ENCODE measurements at places on chromosomes 13 and 19.
A peak's percentile ranks its signal among the peaks of the same experiment; 100 is the strongest.

- DNase-seq: no peak
Measured at GRCh38 chr19:40603071-40603388, 1.9 kb downstream of the LTBP4 start.

DNA sequence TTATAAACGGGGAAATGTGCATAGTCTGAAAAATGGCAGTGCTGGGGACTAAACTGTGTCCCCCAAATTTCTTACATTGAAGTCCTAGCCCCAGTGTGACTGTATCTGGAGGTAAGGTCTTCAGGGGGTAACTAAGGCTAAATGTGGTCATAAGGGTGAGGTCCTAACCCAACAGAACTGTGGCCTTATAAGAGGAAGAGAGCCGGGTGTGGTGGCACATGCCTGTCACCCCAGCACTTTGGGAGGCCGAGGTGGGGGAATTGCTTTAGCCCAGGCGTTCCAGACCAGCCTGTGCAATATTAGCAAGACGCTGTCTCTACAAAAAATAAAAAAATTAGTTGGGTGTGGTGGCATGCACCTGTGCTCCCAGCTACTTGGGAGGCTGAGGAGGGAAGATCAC lies 17.8 kb downstream of the PROZ start:
- no peak for DNase-seq

GRCh38 chr13:24076109-24076508 lies 84.4 kb upstream of the SPATA13 start:
- no peak for DNase-seq

GRCh38 chr13:24148414-24149235 lies 11.9 kb upstream of the SPATA13 start:
- peak; percentile 97 for DNase-seq

DNA sequence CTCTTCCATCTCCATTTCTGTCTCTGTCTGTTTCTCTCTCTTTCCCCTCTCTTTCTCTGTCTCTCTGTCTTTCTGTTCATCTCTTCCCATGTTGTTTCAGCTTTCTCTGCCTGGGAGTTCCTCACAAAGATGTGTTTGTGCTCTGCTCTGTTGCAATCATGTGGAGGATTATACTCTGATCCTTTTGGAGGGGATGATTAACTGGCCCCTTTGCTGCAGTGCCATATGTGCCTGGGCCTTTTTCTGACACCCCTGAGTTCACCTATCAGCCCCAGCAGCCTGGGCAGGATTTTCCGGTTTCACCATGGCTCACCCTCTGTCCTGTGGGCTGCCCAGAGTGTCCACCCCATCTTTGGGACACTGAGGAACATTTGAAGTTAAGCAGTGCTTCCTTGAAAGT lies 9.0 kb upstream of the TEX26 start:
- no peak for DNase-seq

DNA sequence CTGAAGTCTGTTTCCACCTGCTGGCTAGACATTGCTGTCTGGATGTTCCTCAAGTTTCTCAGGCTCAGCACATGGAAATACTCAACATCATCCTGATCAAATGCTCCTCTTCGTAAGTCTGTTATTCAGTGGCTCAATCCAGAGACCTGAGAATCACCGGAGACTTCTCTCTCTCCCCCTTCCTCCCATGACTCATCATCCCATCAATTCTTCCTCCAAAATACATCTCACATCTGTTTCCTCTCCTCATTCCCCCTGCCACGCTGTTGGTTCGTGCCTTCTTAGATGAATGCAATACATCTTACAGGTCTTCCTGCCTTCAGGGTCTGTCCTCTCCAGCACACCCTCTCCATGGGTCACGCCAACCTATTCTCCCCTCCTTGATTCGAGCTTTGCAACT lies 7.4 kb upstream of the RXFP2 start:
- DNase-seq: no peak

- DNase-seq: no peak
Measured at GRCh38 chr19:15402411-15403150, 16.2 kb downstream of the AKAP8L start.

- peak; percentile 19 for DNase-seq
Measured at GRCh38 chr19:3270902-3271301, 46.4 kb downstream of the CELF5 start.

- no peak for DNase-seq
Measured at GRCh38 chr13:23473221-23473620, 39.7 kb upstream of the SACS start.

DNA sequence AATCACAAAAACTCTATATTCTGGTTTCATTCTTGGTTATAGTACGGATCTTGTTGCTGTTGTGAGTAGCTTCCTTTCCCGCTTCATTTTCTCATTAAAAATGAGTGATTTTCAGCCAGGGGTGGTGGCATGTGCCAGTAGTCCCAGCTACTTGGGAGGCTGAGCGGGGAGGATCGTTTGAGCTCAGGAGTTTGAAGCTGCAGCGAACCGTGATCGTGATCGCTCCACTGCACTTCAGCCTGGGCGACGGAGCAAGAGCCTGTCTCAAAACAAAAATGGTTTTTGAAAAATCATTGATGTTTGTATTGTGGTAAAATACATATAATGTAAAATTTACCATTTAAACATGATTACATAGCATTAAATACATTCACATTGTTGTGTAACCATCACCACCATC lies 71.6 kb upstream of the TM9SF2 start:
- no peak for DNase-seq

DNA sequence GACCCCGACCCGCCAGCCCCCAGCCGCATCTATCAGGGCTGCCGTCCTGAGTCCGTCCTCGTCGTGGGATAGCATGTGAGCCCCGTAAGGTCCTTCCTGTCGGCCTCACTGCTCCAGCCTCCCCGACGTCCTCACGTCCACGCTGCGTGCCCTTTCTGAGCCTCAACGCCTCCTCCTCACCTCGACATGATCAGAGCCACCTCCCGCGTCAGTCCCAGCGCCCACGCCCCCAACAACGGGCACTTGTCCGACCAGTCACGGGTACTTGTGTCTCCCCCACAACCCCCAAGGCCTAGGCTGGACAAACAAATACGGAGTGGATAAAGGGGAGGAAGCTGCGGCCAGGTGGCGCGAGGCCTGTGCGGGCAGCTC lies 665 bp downstream of the ZNF497 start:
- no peak for DNase-seq

DNA sequence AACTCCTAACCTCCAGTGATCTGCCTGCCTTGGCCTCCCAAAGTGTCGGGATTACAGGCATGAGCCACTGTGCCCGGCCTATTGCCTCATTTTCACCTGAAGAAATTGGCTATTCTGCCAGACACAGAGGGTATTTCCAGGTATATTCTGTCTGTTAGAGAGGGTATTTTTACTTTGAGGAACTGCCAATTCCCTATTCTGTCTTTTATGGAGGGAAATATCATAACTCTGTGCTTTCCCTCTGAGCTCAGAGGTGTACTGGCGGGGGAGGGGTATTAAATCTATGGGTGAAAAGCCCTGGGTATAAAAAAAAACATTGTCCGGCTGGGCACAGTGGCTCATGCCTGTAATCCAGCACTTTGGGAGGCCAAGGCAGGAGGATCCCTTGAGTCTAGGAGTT lies 24.8 kb downstream of the TSKS start:
- DNase-seq: no peak

- DNase-seq: no peak
Measured at GRCh38 chr19:3125900-3126524, 9.8 kb upstream of the GNA15 start.

- DNase-seq: no peak
Measured at GRCh38 chr13:90232291-90232690, 1115.2 kb upstream of the MIR17HG start.

DNA sequence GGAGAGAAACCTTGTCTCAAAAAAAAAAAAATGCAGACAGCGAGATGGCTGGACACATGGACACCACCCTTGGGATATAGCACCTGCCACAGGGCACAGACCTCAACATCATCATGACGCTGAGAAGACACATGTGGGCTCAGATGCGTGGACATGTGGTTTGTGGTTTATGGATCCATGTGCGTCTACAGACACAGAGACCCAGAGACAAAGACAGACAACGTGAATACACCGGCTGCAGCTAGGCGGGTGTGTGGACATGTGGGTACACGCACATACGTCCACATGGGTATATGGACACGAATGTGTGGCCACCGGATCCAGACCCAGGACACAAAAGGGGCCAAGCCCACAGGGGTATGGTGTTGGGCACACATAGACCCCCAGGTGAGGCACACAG lies 1.3 kb downstream of the TNFSF14 start:
- DNase-seq: no peak

GRCh38 chr19:6021878-6022569 lies 44.1 kb upstream of the RANBP3 start:
- peak; percentile 68 for DNase-seq

GRCh38 chr13:39035799-39036198 lies 2.1 kb downstream of the PROSER1 start:
- DNase-seq: no peak

DNA sequence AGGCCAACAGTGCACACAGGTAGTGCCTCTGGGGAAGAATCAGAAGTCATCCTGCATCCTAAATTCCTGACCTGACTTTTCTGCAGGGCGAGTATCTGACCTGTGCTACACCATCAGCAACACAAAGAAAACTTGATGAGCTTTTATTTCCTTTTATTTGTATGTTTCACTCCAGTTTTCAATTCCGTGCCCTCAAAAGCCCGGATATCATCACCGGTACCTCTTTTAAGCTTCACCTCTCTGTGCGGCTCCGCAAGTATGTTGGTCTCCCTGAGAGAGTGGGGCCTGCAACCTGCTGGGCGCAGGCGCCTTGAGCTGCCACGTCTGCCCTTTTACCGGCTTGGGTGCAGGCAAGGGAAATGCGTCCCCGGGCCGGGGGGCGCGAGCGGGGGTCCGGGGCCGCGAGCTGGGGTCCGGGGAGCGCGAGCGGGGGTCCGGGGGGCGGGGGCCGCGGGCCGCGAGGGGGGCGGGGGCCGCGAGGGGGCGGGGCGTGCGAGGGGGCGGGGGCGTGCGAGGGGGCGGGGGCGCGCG lies 4.3 kb upstream of the DUXA start:
- DNase-seq: peak; percentile 38

DNA sequence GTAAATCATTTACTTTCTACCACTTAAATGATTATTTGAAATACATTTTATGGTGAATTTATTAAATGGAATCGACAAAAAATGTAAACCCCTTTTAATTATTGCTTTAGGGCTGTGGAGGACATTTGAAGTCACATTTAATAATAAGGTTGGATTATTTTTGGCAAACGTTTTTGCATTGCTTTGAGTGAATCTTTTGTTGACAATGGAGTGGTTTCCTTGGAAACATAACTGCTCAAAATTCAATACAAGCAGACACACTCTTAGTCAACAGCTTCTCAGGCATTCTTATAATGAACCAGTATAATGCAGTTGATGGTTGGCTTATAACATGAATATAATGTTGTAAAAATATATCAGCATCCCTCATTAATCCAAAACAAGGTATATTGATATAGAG lies 104.7 kb downstream of the DCLK1 start:
- DNase-seq: no peak

GRCh38 chr13:42355092-42355485 lies 83.1 kb downstream of the AKAP11 start:
- DNase-seq: no peak

DNA sequence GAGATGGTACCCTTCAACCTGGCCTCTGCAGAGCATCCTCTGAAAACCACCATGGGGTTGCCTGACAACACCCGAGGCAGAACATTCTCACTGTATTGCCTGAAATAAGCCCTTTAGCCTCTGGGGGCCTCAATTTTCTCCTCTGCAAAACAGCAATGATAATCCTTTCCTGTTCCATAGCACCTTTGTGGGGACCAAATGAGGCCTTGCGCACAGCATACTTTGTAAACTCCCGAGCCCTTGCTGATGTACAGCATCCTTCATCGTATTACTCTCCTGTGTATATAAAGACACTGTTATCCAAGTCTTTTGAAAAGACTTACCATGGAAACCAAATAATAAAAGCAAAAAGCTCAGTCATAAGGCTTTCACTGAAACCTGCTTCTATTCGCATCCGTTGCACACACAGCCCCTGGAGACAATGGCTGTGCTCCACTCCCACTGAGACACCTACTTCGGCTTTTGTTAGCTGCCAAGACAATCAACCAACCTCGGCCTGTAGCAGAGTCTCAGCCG lies 276.0 kb downstream of the FOXO1 start:
- no peak for DNase-seq

GRCh38 chr19:11420429-11421370 lies 1.6 kb upstream of the RGL3 start:
- DNase-seq: no peak

GRCh38 chr19:18329035-18329376 lies 6.1 kb upstream of the LSM4 start:
- no peak for DNase-seq

- peak; percentile 78 for DNase-seq
Measured at GRCh38 chr13:98571955-98572662, 4.8 kb downstream of the STK24 start.

- no peak for DNase-seq
Measured at GRCh38 chr13:42645717-42646116, 71.8 kb downstream of the TNFSF11 start.

GRCh38 chr13:111303559-111303958 lies 16.9 kb upstream of the TEX29 start:
- no peak for DNase-seq

DNA sequence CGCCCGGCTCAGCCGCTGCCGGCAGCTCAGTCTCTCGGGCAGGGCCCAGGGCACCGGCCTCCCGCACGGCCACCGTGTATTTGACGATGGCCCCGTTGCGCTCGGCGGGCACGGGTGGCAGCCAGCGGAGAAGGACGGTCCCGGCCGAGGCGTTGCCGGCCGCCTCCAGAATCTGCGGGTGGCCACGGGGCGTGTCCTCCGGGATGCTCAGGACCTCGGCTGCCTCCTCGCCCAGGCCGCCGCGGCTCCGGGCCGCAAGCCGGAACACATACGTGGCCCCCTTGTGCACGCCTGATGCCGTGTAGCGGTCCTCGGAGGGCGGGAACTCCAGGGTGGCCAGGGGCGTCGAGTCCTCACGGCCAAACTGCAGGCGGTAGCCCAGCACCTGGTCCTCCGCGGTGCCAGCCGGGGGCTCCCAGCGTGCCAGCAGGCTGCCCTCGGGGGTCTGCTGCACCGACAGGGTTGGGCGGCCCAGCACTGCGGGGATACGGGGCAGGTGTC lies 117.7 kb downstream of the PTPRS start:
- DNase-seq: no peak

DNA sequence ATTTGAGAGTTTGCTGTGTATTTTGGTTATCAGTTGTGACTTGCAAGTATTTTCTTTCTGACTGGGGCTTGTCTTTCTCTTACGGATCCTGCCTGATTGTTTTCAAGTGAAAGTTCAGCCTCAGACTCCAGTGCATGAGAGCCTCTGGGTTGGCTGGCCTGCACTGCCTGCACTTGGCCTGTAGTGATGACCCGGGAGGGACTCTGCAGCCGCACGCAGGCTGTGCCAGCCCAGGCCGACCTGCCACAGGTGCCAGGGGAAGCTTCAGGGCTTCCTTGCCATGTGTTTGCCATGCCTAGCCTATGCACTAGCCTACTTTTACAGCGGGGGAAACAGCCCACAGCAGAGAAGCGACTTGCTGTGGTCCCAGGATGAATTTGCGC lies 77.0 kb downstream of the KDM4B start:
- DNase-seq: no peak

DNA sequence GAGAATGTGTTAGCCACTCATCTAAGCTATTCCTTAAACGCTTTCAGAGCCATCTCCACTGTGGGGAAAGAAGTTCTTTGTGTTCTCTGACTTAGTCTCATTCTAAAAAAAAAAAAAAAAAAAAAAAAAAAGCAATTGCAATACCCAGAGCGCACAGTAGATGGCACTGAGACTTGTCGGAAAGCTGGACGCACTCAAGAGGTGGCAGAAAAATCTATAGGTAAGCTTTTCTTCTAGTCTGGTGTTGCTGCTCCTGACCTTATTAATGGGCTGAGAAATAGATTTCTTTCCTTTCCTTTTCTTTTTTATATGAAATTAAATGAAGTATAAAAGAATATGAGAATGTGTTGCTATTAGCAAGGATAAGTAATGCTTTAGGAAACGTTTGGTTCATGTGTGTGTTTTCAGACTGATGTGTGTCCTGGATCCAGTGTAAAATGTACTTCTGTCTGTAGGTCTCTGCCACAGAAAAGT lies 4.7 kb upstream of the GJB2 start:
- peak; percentile 79 for DNase-seq
